ENCODE measurements at places on chromosomes 16 and 17.

DNA sequence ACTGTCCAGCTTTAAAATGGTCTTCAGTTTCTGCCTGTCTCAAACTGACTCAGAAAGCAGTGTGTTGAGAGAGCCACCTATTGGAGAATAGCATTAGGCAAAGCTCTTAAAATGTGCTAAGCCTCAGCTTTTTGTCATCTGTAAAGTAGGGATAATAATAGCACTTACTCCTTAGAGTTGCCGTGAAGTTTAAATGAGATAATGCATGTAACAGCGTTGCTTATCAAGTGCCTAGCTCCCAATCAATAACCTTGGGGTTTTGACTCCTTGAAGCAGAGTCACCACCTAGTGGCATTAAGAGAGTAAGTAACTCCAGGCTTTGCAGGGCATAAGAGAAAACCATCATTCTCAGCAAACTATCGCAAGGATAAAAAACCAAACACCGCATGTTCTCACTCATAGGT, 163.3 kb downstream of the HS3ST2 start:
- DNase-seq = no peak

DNA sequence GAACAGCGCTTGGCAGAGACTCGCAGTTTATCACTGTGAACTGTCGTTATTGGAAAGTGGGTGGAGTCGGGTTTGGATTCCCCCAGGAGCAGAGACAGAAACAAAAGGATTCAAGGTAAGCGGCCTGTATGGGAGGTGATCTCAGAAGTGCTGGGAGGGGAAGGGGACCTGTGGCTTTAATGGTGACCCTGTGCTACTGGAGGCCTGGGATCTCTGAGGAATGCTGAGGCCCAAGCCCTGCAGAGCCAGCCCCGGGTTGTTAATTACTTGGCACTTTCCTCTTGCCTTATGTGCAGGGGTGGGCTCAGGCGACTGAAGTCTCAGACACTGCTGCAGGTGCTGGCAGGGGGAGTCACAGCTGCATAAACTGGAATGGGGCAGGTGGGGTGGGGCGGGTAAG, 27.4 kb downstream of the IRF8 start:
- DNase-seq = no peak

DNA sequence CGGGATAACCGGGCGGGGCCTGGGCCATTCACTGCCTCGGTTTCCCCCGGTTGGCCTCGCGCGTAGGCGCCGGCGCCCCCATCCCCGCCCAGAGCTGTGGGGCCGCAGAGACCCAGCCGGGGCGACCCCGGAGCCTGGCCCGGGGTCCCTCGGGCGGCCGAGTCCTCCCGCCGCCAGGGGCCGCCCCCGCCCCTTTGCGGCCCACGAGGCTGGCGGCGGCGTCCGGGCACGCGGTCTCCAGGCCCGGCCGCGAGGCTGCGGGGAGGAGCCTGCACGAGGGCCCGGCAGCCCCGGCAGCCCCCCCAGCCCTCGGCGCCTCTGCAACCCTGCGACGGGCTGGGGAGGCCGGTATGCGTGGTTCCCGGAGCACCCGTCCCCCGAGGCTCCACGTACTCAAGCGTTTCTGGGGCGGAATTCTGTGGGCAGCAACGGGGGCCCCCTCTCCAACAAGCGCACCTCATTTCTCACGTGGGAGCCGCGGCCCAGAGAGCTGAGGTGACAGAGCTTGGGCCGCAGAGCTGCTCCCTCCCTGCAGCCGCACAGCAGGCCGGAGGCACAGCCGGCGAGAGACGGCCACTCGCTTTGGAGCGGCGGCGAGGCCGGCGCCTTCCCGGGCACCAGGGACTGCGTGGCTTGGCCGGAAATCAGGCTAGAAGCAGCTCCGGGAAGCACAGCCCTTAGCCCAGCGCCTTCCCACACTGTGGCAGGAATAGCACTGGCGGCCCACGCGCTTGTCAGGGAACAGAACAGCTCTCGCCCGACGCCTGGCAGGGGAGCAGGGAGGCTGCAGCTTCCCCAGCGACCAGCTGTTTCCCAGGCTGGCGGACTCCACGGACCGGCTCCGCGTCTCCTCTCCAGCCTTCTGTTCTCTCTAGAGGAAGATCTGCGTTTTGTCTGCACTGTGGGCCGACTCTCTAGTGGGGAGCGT, 867 bp upstream of the LIMD2 start:
- peak; percentile 79 for DNase-seq

- no peak for DNase-seq
Observed at GRCh38 chr16:20995711-20996110, 95.1 kb downstream of the LYRM1 start.

DNA sequence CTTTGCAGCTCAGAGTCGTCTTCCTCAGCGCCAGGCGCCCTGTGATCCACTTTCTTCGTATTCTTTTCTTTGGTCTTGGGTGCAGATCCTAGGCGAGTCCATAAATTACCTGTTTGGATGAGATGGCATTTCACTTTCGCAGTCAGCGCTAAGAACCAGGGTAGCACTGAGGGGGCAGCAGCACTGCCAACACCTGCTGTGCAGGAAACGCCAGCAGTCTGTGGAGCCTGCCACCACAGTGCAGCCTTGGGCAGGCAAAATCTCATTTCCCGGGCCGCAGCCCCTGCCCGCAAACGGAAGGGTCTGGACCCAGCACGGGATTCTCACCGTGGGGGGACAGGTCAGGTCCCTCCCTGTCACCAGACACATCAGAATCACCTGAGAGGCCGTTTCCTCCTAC, 12.2 kb upstream of the ITGAE start:
- DNase-seq = no peak

DNA sequence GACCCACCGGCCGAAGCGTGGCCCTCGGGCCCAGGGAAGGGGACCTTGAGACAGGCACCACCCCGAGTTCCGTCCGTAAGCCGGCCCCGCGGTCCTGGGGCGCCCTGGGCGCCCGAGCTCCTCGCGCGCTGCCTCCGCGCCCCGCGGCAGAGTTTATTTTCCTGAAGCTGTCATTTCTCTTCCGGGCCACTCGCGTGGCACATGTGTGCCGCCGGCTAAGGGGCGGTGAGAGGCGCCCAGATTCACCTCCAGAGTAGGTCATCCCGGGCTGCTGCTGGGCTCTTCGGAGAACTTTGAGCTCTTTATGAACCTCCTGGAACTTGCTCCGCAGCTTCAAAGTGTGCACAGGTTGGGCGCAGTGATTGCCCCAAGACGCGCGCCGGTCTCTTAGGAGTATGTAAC, 489 bp downstream of the ZC3H18 start:
- DNase-seq = peak; percentile 70

- DNase-seq = no peak
Observed at GRCh38 chr16:17845031-17845430, 374.3 kb upstream of the XYLT1 start.

DNA sequence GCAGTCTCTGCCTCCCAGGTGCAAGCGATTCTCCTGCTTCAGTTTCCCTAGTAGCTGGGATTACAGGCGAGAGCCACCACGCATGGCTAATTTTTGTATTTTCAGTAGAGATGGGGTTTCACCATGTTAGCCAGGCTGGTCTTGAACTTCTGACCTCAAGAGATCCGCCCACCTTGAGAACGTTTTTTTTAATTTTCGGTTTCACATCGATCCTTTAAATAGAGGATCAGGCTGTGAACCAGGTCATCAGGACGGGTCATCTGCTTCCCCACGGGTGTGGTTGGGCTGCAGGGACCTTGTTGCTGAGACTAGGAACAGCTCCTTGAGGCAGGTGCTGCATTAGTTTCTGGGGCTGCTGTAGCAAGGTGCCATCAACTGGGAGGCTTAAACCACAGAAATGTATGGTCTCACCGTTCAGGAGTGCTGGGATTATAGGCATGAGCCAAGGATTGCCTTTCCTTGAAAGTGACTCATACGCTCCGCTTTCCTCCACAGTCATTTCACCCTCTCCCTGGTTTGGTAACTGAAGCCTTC, 7.9 kb upstream of the NAGPA start:
- DNase-seq = no peak

DNA sequence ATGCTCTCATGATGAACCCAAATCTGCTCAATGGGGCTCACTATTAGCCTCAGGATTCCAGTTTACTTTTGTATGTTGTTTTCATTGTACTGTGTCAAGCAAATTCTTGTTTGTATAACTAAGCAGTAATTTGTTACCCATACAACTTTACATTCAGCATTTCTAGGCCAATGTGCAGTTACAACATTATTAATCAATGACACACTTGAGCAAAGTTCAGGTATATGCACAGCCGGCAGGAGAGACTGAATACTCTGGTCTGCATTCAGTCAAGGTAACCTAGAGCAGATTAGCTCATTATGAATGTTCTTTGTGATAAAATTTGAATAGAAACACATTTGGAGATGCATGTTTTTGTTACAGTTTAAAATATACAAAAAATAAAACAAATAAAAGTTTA, 2.2 kb upstream of the MYO1D start:
- no peak for DNase-seq

DNA sequence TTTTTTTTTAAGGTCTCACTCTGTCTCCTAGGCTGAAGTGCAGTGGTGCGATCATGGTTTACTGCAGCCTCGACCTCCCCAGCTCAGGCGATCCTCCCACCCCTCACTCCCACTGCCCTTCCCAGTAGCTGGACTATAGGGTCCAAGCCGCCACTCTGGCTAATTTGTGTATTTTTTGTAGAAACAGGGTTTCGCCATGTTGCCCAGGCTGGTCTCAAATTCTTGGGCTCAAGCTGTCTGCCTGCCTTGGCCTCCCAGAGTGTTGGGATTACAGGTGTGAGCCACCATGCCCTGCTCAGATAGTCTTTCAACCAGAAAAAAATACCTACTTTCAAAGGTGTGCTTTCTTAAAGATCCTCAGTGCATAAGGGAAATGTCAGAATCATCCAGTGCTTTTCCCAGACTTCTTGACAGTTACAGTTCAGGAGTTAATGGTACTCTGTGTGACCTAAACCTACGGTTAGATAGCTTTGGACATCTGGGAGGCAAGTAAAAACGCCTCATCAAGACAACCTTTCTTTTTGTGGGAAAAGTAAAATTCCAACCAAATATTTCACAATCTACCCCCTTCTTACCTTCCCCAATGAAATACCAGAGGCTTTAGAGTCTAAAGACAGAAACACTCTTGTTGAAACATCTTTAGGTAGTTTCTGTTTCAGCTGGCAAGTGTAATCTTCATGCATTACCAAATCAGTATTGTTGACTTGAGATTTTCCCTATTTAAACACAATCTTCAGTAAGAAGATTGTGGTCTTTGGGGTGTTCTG, 6.8 kb downstream of the RSPRY1 start:
- DNase-seq = no peak

DNA sequence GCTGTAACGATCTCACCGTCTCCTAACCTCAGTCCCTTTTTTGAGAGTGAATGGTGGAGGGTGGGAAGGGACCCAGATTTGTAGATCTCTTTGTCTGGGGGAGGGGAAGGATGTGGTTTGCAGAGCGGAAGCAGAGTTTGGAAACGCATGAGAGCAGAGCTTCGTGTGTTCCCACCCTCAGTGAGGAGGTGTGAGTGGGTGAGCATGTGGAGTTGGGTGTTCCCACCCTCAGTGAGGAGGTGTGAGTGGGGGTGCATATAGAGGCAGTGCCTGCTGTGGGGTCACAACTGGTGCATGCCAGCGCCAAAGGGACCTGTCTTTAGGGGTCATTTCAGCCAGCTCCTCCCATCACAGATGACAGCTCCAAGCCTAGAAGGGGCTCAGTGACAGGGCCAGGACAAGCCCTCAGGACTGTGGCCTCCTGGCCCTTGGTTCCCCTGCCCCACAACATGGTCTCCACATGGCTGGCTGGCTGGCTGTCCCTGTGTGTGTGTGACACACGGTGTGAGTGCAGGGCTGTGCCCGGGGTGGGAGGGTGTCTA, 1.8 kb upstream of the CISD3 start:
- DNase-seq = no peak

DNA sequence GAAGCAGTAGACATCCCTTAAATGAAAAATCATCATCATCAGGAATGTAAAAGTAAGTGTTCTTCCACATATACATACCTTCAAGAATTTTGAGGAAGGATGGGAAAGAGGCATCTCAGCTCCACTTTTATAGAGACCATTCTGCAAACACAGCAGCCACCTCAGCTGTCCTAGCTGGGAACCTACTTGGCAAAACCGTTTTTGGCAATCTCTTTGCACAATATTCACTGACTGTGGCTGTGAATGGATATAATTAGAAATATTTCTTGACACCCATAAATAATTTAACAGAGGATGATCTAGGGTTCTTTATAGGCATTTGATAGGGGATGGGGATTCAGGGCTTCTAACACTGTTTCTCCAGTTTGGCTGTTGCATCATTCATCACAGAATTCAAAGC, at the start of gene MYH4:
Gene MYH4 (minus strand): TSS at position 101 of the 400 bp plus-strand sequence. CDS start 2,814 bp downstream, outside the sequence.
- no peak for DNase-seq

GRCh38 chr16:711548-712320, 3.2 kb upstream of the METRN start:
- DNase-seq = peak; percentile 95

DNA sequence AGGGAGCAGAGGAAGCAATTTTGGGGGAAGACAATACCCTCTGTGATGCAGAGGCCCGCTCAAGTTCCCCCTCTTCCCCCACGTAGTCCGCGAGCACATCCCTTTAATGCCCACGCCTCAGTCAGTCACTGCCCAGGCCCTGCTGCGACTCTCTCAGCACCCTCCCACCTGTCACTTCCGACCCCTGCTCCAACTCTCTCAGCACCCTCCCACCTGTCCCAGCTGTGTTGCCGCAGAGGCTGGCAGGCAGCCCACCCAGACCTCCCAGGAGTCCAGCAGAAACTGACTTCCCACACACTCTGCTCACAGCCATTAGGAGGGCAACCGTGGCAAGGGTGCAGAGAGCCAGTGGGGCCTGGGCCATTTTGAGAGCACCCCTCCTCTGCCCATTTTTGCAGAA, 92.7 kb downstream of the WSCD1 start:
- no peak for DNase-seq

DNA sequence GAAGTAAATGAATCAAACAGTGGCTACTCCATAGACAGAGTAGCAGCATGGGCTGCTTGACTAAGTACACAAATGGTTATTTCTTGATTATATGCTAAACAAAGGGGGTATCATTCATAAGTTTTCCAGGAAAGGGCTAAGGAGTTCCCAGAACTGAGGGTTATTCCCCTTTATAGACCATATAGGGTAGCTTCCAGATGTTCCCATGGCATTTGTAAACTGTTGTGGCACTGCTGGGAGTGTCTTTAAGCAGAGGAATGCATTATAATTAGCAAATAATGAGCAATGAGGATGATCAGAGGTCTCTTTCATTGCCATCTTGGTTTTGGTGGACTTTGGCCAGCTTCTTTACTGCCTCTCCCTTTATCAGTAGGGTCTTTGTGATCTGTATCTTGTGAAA, 105.1 kb downstream of the CDH11 start:
- no peak for DNase-seq

- DNase-seq = no peak
Observed at GRCh38 chr17:3718201-3718600, 5.5 kb upstream of the HASPIN start.

GRCh38 chr16:58515871-58516767, 802 bp downstream of the SETD6 start:
- peak; percentile 76 for DNase-seq

DNA sequence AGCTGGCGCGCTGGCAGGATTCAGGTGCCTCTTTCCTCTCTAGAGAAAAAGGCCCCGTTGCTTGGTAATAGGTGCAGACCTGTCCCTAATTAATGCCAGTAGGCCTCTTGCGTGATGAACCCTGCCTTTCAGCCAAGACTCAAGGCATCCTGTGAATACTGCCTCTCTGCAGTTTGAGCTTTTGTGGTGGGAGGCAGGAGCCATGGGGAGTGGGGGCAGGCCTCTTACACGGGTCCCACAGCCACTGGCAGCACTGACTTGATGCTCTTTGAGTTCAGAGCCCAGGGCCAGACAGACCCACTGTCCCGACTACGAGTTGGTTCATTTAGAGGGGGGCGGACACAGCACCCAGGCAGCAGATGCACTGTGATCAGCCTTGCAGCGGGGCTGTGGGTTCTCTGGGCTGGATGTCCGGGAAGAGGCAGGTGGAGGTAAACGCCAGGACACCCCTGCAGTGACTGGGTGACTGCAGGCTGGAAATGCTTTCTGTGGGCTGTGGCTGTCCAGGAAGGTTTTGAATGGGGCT, 237.0 kb downstream of the SEC14L1 start:
- DNase-seq = no peak

GRCh38 chr16:56108056-56108471, 83.2 kb upstream of the GNAO1 start:
- no peak for DNase-seq
